Neural crest cell (in vitro differentiated cells): ENCODE measurements at places on chromosomes 13 and 19.

DNA sequence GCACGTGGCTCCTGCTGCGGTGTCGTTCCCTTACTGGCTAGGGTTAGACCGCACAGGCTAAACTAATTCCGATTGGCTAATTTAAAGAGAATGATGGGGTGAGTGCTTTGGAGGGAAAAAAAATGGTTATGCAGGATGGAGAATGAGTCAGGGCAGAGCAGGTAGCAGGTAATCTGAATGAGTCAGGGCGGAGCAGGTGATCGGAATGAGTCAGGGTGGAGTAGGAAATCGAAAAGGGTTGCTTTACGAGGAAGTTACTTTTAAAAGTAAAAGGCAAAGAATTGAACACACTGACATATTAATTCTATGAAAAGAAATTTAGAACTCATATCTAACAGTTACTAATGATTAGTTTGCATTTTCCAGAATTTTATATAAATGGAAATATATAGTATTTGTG, 335.5 kb downstream of the FOXO1 start:
- H3K4me1 ChIP-seq: peaks cover 6% of the 10 kb centered on the region
- no peaks in the 10 kb centered on the region for H3K36me3 ChIP-seq
- no peak overlapping the region for H3K27ac ChIP-seq
- H3K4me3 ChIP-seq: no peak overlapping the region
- DNase-seq: no peak
- no peaks in the 10 kb centered on the region for H3K27me3 ChIP-seq

- peak overlapping the region; percentile 50 for H3K4me3 ChIP-seq
- peak overlapping the region; percentile 90 for H3K27ac ChIP-seq
- peaks cover 43% of the 10 kb centered on the region for H3K4me1 ChIP-seq
- DNase-seq: no peak
- H3K27me3 ChIP-seq: no peaks in the 10 kb centered on the region
These were observed 108.0 kb downstream of the URI1 start for GRCh38 chr19:30049846-30050667.

GRCh38 chr13:27024776-27025492, 146.7 kb downstream of the USP12 start:
- peaks cover 23% of the 10 kb centered on the region for H3K4me1 ChIP-seq
- H3K27ac ChIP-seq: no peak overlapping the region
- H3K4me3 ChIP-seq: no peak overlapping the region
- no peaks in the 10 kb centered on the region for H3K36me3 ChIP-seq
- DNase-seq: no peak

GRCh38 chr19:46206176-46206575, 23.4 kb upstream of the IGFL1 start:
- no peaks in the 10 kb centered on the region for H3K4me1 ChIP-seq
- H3K4me3 ChIP-seq: no peak overlapping the region
- H3K27ac ChIP-seq: no peak overlapping the region
- no peak for DNase-seq
